Epithelial cell of proximal tubule (primary cell): ENCODE measurements at places on chromosomes 2 and 18.
A peak's percentile ranks its signal among the peaks of the same experiment; 100 is the strongest.

GRCh38 chr2:10489842-10490555, 41.9 kb upstream of the ODC1 start:
- no peak for DNase-seq

DNA sequence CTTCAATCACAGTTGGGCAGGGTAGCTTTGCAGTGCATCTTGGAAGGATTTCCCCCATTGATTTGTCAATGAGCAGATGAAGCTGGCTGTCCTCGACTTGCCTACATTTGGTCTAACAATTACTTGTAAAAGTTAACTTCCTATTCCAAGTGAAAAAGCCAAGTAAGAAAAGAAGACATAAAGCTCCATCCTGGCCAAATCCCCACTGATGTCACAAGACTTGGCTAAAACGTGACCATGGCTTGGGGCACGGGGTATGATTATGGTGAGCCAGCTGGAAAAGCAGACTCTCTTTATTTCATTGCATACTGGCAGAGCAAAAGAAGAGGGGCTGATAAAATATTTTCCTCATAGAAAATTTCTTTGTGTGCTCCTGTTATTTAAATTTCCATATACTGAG, 25.4 kb upstream of the PID1 start:
- no peak for DNase-seq

DNA sequence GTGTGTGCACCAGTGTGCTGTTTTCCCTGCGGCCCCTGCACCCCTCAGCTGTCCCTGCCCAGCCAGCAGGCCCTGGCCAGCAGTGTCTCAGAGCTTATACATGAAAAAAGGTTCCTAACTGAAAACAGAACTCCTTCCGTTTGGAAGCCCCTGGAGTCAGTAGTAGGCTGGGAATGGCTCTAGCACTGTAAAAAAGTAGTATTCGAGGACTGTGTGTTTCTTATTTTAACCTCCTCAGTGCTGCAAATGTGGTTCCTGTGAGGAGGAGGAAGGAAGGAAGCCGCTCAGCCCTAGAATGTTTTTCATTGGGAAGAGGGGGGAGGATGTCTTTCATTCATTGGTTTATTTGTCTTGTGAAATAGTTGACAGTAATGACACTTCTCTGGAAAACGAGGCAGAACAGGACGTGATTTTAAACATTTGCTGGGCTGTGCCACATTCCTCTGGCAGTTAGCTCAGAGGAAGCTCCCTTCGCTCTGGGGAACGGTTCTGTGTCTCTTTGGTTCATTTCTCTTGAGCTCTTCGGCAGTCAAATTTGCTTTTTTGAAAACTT, 103.5 kb downstream of the SPTBN1 start:
- DNase-seq = no peak

- no peak for DNase-seq
Observed at GRCh38 chr2:216539791-216540241, 41.2 kb downstream of the RPL37A start.

DNA sequence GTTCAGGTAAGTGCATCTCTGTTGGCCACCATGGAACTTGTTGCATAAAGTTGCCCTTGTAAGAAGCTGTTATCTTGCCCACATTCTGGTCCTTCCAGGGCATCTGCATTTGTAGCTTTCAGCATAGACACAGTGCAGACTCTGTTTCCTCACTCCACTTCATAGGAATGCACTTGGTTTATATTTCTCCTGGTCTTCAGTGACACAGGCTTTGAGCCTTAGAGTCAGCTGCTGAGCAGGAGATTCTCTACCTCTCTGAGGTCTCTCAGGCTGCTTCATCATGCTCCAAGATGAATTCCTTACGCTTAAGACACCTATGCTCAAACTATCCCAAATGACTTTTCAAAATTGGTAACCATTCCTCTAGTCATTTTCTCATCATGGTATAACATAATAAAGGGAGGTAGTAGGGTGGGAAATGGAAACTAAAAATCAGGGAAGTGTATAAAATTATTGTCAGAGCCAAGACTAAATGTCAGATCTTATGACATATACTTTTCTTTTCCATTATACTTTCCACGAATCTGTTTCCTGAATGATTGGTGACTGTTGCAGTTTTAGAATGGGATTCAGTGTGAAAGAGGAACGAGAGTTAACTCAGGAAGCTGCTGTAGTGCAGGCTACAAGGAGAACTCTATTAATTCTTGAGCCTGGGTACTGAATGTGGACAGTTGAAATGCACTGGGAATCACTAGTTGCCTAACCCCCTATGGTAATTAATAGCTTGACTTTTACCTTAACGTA, 72.0 kb downstream of the GALNT1 start:
- no peak for DNase-seq

DNA sequence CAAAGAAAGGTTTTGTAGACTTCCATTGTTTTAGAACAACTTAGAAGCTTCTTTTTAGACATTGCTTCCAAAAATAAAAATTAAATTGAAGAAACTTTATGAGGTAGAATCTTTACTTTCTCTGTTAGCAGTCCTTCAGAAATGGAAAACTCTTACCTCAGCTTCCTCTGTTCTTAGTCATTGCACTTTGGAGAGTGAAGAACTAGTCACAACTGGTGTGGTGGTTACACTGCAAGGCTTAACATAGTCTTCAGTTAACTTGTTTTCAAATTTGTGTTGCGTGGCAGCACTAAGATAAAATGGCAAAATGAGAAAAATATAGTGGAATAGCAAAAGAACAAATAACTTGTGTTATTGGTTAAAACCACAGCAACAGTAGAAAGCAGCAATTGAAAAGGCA, 332.6 kb downstream of the KIAA1328 start:
- no peak for DNase-seq

GRCh38 chr2:237625777-237626176, 1.6 kb upstream of the LRRFIP1 start:
- no peak for DNase-seq

DNA sequence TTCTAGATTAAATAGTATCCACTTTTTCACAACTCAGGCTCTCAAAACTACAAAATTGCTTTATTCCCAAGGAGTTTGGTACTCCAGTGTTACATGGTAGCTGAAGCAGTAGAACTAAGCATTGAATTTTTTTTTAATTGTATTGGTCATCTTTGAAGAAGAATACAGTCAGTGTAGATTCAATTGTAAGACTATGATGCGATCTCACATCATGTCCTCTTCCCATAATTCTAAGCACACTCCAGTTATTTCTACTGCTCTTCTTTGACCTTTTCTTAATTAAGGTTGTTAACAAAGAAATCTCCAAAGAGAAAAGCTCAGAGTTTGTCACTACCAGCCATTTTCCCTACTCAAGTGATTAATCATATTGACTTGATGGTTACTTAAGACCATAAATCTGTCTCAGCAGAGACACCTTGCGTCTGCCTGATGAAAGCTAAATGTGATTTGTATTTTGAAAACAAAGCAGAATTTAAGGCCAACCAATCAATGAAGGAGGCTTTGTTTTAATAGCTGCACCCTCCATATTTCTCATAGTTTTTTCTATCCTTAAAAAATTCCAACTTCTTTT, 130.2 kb downstream of the DTNA start:
- no peak for DNase-seq

DNA sequence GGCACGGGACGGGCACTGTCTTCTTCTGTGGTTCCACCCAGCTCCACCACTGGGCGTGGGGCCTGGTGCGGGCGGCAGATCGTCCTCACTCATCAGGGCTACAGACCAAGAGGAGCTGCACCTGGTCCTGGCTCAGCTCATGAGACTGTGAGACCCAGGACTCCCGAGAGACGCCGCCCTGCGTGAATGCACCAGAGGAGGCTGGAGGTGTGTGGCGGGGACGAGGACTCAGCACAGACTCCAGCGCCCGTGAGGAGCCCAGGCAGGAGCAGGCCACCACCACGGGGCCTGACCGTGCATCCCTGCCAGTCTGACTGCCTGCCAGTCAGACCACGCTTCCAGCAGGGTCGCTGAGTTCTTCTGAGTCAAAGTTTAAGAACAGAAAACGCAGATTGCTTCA, 112.5 kb upstream of the SALL3 start:
- DNase-seq = no peak

- DNase-seq = no peak
Observed at GRCh38 chr2:145258903-145259579, 739.1 kb upstream of the ZEB2 start.

- DNase-seq = no peak
Observed at GRCh38 chr2:120949027-120949956, 213.6 kb downstream of the GLI2 start.

GRCh38 chr18:13438507-13439056, 220.0 kb downstream of the LDLRAD4 start:
- DNase-seq = no peak

GRCh38 chr2:66661253-66662173, 226.6 kb downstream of the MEIS1 start:
- no peak for DNase-seq

GRCh38 chr18:74916773-74917393, 292.1 kb downstream of the PTGR3 start:
- no peak for DNase-seq

DNA sequence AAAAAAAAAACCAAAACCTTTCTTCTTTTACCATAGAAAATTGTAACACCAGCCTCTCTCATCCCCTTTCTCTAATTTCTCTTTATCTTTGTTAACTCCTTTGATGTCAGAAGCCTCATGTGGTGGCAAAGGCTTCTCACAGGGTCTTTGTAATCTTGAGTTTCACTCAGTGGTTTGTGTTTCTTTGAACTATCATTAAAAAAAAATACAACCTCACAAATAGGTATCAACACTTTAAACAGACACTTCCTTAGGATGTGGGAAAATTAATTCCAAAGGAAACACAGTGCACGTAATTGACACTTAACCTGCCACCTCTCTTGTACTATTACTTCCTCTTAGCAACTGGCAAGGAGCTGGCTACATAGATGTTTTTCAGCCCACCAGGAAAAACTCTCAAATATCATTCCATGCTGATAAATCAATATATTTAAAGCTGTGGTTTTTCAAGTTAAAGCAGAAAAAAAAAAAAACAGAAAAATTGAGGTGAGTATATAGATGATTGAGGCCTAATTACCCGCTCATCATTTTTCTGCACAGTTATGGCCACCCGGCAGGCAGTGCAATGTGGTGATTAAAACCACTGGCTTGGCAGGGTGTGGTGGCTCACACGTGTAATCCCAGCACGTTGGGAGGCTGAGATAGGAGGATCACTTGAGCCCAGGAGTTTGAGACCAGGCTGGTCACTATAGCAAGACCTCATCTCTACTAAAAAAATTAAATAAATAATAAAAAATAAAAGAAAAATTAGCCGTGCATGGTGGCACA, 193.5 kb downstream of the MYO3B start:
- no peak for DNase-seq

GRCh38 chr2:176525086-176525485, 255.8 kb downstream of the MTX2 start:
- no peak for DNase-seq

GRCh38 chr18:79516441-79516931, 120.8 kb downstream of the NFATC1 start:
- no peak for DNase-seq

DNA sequence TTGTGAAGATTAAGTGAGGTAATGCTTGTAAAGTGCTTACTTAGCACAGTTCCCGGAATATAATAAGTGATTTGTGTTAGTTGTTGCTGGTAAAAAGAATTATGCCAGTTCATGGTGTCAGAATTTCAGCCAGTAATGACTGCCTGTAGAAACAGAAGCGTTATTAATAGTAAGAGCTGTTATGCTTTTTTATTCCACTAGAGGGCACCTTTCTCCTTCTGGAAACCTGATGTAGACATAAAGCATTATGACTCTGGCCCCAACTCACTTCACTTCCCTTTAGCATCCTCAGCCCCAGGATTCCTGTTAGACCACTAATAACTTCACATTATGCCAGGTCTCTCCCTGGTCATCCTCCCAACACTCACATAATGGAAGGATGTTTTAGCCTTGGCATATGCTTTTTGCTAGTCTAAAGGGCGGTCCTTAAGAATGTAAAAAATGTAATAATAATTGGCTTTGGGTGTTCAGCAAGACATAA, 34.9 kb downstream of the C18orf54 start:
- peak; percentile 30 for DNase-seq

DNA sequence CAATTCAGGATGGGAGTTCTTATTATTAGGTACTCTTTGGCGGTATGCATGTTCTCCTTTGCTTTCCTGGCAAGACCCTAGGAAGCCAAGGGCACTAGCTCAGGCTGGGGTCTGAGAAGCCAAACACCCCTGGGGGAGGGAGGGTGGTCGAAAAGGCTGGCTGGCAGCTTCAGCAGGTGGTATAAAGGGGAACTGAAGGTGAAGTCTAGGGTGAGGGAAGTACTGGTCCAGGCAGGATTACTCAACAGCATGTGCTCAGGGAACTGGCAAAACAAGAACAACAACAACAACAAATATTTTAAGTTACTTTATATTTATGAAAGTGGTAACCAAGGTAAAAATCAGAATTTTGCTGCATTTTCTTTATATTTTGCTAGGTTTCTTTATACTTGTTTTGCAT, 40.7 kb upstream of the PCBP1 start:
- no peak for DNase-seq

DNA sequence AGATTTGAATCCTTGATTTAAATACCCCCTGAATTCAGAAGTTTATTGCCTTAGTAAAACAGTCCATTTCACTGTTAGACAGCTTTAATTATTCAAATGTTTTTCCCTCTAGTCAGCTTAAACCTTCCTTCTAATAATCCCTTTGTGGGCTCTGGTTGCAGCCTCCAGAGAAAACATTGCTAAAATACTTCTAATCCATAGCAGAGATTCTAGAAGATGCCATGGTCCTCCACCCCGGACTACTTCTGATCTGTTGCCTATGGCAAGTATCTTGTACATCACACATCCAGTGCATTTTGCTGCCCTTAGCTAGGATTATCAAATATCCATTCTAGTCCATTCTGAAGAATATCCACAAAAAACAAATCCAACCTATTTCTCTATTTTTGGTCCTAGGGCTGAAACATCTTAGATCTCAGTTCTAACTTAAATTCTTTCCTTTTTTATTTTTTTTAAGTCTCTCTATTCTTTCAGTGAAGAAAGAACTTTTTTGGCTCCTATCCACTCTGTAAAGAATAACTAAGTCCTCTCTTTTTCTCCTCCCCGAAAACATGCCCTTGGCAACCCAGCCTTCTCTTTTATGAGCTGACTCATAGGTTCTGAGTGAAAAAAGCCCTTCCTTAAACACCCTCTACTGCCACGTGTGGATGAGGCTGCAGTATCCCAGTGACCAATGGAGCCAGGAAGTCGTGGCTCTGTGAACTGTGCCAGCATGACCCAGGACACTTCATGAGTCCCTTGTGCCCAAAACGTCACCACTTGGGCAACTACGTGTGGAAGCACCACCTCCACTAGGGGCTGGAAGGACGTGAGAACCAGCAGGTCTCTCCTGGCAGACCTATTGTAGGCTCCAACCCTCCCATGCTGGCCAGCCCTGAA, 349.8 kb downstream of the TNS1 start:
- DNase-seq = peak; percentile 86

- no peak for DNase-seq
Observed at GRCh38 chr2:85243101-85244072, 84.4 kb downstream of the TGOLN2 start.

GRCh38 chr2:132564065-132564464, 105.9 kb downstream of the LYPD1 start:
- DNase-seq = peak; percentile 56

GRCh38 chr2:70396612-70397011, 94.7 kb upstream of the FAM136A start:
- DNase-seq = no peak

DNA sequence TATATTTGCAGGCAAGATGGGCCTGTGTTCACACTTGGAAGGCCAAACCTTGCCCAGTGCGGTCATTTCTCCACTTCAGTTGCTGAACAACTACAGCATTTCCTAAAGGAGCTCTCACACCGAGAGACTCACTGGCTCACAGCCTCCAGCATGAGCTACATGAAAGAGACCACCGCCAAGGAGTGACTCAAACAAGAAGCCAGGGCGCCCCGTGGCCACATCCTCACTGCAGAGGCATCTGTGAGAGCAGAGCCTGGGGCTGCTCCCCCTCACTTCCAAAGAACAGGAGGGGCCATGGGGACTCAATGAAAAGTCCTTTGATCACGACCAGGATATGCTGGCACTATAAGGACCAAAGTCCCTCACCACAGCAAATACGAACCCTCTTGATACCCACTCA, 50.0 kb downstream of the TMEM163 start:
- DNase-seq = no peak
